Activated naive CD4-positive, alpha-beta T cell treated with anti-CD3 and anti-CD28 coated beads, Interleukin-2, amount 50 U/mL, for 16 hours (primary cell): ENCODE measurements at places on chromosomes 2 and 18.
A peak's percentile ranks its signal among the peaks of the same experiment; 100 is the strongest.

DNA sequence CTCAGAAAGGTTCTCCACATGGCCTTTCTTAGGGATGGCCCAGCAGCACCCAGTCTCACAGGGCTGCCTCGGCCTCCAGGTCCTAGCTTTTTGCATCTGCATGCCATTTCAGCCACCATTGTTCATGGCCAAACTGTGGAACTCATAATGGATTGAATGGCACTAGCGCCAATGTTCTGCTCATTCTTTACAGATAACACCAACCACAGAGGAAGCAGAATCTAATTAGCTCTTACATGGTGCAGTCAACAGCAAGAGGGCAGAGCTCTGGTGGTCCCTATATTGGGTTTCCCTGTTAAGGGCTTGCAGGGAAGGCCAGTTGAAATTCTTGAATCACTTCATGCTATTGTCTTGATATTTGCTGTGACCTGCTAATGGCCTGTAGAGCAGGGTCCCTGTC lies 45.6 kb downstream of the ARL4C start:
- DNase-seq, result no peak

GRCh38 chr2:203988500-203989260 lies 52.1 kb downstream of the ICOS start:
- DNase-seq, result no peak

GRCh38 chr2:166725927-166726924 lies 162.1 kb upstream of the XIRP2 start:
- no peak for DNase-seq

DNA sequence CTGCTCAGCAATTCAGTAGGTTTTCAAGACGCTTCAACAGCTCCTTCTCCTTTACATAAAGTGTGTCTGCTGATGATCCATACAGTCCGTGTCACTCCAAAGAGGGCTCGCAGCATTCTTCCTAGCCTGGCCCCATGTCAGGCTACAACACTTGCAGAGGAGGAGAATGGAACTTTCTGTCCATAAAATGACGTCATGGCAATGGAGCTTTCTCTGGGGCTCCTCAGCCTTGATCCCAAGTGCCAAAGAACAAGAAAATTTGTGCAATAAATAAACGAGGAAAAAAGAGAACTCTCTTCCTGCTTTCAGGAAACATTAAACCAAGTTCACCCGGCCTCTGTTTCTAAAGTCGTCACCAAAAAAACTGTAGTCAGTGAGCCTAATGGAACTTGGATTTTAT lies 199.5 kb upstream of the MEIS1 start:
- DNase-seq, result no peak

- no peak for DNase-seq
Measured at GRCh38 chr2:109259671-109260070, 130.7 kb downstream of the SH3RF3 start.

DNA sequence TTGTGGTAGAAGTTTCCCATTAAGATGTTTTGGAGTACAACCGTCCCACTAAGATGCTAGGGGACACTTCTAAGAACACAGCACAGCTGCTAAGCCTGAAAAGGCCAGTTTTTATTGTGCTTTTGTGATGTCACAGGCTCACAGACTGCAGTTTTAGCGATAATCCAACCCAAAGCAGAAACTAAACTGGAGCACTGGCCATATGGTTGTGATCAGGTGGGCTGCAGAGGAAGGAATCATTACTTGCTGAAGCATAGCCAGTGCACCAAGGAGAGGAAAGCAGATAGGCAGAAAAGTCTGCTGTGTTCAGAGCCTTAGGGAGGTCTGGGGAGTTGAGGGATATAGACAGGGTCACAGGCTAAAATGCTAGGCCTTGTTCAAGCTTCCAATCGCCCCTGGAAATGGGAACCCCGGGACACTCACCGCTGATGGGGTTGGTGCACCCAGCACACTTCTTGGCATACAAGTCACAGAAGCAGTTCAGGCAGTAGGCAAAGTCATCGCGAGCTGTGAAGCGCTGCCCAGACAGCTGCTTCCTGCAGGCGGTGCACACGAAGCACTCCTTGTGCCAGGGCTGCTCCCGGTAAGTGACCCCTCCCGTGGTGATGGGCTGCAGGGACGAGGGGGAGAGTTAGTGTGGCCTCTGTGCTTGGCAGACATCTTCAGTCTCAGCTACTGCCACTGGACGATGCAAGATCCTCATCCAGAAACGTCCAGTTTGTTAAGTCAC lies 25.7 kb downstream of the C2orf49 start:
- no peak for DNase-seq

DNA sequence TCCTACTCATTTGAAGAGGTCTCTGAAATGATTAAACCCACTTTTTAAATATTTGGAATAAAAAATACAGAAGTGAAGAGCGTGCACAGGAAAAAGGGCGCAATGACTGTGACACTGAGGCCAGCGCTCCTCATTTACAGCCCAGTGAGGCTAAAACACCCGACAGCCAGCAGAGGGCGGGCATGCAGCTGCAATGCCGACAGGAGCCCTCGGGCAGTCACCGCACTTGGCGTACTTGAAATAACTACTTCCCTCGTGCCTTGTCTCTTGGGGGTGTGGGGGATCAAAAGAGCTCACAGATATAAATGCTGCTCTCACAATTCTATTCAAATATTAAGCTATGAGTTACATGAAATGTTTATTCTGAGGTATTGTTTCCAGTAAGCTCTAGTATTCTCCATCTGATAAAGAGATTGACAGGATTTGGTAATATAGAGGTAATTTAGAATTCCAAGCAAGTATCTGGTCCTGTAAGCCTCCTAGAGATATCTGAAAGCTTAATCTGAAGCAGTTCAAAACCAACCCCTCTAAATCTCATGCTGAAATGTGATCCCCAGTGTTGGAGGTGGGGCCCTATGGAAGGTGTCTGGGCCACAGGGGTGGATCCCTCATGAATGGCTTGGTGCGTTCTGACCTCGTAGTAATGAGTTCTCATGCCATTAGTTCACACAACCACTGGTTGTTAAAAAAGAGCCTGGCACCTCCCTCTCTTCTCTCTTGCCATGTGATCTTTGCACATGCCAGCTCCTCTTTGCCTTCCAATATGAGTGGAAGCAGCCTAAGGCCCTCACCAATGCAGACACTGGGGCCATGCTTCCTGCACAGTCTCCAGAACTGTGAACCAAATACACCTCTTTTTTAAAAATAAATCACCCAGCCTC lies 93.6 kb downstream of the ZAP70 start:
- DNase-seq, result peak; percentile 80

- no peak for DNase-seq
Measured at GRCh38 chr18:75544051-75544481, 116.6 kb upstream of the SMIM21 start.

- DNase-seq, result no peak
Measured at GRCh38 chr2:162063899-162064298, 10.1 kb downstream of the DPP4 start.

DNA sequence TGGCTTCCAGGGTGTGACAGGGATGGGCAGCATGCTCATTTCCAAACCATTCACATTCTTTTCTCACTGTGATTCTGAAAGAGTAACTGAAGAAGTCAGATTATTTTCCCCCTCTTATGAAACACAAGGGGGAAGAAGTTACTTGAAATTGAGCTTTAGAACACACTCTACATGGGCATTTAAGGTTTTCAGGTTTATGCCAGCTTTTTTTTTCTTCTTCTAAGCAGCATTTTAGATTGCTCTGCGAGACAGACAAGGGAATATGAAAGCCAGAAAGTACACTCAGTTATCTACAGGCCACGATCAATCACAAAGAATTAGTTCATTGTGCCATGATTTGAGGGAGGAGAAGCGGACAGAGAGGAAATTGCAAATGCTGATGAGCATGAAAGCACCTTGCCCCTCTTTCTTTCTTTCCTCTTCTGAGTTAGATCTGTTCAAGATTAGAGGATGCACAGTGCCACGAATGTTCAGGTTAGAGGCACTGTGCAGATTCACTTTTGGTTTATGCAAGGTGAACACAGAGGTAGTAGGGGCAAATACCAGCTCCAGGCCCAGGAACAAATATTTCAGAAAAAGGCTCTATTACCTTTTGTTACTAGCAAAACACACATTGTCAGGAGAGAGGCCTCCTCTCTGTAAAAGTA lies 49.2 kb downstream of the CXCR4 start:
- DNase-seq, result no peak

DNA sequence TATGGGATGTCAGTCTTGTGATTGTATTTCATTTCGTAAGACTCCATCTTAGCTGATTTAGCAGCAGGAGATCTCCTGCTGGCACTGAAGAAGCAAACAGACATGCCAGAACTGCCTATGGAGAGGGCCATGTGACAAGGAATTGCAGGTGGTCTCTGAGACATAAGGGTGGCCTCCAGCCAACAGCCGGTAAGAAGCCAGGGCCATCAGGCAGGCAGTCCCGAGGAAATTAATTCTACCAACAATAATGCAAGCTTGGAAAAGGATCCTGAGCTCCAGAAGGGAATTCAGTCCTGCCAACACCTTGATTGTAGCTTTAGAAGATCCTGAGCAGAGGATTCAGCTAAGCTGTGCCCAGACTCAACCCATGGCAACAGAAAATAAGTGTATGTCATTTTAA lies 87.1 kb upstream of the DNAJC10 start:
- DNase-seq, result no peak

- DNase-seq, result no peak
Measured at GRCh38 chr18:65968239-65969004, 217.6 kb downstream of the CDH7 start.

- no peak for DNase-seq
Measured at GRCh38 chr2:57973621-57974186, 72.9 kb upstream of the VRK2 start.

DNA sequence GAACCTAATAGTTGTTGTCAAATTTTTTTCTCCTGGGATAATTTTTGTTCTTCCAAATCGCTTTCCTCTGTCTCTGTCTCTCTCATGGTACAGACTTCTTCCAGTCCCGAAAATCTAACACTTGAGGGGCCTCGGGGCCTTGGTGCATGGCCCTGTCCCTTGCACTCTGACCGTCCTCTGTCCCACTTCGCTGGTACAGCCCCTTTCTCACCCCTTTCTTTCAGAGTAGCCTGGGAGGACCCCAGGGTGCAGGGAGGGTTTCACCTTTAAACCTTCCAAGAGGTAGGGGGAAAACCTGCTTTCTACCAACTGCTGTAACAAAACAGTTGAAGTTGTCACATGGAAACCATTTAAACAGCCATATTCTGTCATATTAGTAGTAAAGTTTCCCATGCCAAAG lies 22.2 kb upstream of the FAHD2A start:
- DNase-seq, result no peak

DNA sequence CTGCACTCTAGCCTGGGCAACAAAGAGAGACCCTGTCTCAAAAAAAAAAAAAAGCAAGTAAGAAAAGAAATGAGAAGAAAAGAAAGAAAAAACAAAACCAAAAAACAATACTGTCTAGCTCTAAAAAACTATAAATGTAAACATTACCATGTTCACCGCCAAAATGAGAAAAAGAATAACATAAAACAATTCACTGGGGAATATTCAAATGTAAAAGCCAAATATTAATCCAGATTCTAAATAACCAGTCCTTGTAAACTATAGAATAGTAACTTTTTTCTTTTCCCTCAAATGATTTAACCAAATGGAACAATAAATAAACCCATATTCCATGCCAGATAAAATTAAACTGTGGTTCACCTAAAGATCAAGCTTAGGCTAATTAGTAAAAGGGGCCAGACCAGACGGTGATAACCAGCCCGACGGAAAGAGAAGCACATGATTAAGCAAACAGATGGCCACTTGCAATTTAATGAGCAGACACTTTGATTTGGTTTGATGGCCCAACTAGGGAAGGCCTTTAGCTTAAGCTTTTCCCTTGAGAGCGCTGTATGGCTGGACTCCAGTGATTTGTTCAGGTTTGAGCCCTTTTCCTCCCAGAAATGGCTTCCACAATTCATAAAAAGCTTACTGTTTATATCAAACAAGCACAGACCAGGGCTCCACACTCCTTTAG lies 39.4 kb upstream of the ZNF397 start:
- no peak for DNase-seq

DNA sequence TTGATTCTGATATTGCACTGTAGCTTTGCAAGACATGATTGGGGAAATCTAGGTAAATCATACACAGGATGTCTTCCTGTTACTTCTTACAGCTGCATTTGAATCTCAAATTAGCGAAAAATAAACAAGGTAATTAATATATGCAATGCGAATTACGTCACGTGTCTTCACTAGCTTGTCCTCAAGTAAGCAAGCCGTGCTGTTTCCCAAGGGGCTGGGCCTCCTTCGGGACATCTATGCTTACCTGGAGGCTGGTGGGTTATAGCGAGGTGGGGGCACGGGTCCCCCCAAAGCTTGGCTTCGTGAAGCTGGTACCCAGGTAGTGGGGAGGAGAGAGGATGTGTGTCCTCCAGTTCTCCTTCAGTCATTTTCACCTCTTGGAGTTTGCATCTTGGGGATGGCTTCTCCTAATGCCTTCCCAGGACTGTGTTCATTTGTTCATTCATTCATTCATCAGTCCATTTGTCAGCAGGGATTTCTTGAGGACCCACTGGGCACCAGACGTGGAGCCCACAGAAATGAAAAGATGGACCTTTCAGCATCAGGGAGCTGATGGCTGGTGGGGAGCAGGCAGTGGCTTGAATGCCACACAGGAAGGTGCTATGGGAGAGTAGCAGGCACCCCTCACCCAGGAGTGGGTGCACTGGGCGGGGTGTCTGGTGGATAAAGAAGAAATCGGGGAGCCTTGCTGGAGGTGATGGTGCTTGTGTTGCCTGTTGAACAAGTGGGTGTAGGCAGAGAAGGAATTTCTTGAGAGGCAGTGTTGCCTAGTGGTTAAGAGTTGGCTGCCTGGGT lies 155.1 kb downstream of the GLI2 start:
- no peak for DNase-seq

GRCh38 chr2:238006510-238006909 lies 39.7 kb downstream of the UBE2F start:
- no peak for DNase-seq

- no peak for DNase-seq
Measured at GRCh38 chr2:160920061-160920460, 240.2 kb upstream of the TANK start.

- no peak for DNase-seq
Measured at GRCh38 chr2:85974390-85974789, 85.6 kb upstream of the ST3GAL5 start.

- DNase-seq, result no peak
Measured at GRCh38 chr18:12409469-12409868, 1.7 kb downstream of the PRELID3A start.

- DNase-seq, result no peak
Measured at GRCh38 chr18:23950644-23951043, 63.9 kb upstream of the TTC39C start.

GRCh38 chr2:201433394-201433995 lies 17.8 kb downstream of the TRAK2 start:
- no peak for DNase-seq

DNA sequence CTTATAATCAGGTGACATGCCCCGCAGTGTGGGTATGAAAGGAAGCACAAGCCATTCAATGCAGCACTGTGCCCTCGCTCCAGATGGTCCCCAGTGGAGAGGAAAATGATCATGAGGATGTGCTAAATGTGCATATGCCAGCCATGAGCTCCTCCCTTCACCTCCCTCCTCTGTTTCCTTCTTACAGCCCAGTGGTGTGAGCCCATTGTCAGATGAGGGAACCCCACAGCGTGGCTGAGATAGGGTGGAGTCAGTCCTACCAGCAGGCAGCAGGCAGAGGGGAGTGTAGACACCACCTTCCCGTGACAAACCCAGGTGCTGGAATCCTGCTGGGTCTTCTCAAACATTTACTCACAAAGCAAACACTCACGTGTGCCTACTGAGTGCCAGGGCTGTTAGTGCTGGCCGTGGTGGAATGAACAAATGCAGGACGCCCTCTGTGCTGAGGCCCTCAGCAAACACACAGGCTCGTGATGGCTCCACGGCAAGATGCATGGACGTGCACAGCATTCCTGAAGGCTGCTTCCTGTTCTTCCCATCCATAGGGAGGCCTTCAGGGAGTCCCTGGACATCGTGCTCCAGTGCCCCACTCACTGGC lies 181.7 kb upstream of the TPO start:
- DNase-seq, result no peak
